ENCODE measurements at places on chromosomes 16 and 17.

DNA sequence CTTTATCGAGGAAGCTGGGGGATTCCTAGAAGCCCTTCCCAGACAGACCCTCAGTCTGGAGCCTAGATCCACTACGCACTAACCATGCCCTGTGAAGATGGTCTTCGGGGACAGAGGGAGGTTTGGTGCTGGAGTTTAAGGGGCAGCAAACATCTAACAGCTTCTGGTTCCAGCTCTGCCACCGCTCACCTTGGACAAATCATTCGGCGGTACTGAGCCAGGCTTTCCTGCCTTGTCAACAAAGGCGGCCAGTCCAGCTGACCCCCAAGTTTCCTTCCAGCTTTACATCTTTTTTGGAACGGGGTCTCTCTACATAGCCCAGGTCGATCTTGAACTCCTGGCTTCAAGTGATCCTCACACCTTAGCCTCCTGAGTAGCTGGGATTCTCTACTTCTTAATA is 369 bp upstream of the GJD3 start:
- no peak for DNase-seq

DNA sequence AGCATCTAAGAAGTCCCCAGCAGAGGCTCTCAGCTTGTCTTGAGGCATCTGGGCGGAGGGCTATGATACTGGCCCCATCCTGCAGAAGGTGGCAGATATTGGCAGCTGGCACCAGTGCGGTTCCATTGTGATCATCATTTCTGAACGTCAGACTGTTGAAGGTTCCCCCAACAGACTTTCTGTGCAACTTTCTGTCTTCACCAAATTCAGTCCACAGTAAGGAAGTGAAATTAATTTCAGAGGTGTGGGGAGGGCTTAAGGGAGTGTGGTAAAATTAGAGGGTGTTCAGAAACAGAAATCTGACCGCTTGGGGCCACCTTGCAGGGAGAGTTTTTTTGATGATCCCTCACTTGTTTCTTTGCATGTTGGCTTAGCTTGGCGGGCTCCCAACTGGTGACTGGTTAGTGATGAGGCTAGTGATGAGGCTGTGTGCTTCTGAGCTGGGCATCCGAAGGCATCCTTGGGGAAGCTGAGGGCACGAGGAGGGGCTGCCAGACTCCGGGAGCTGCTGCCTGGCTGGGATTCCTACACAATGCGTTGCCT is at the start of gene CIITA:
Gene CIITA (plus strand): TSS at position 404 of the 543 bp plus-strand sequence. CDS start 129 bp downstream, at position 533.
- DNase-seq, result peak; percentile 86

DNA sequence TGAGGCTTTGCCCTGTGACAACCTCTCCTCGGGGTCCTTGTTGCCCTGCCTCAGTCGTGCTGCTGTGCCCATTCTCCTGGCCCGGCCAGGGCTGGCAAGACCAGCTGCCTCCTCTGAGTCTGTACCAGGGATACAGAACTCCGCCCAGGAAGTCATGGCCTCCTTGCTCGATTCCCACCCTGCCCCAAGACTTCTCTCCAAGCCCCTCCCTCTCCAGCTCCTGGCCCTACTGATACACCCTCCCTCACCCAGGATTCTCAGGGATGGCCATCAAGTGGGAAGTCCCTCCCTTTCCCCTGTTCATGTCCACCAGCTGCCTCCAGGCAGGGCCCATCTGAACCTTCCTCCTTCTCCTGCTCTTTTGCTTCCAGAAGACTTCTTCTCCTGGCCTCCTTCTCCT is 11.2 kb upstream of the TMEM208 start:
- DNase-seq, result no peak

GRCh38 chr17:58054641-58055040 is 28.6 kb upstream of the DYNLL2 start:
- DNase-seq, result no peak

DNA sequence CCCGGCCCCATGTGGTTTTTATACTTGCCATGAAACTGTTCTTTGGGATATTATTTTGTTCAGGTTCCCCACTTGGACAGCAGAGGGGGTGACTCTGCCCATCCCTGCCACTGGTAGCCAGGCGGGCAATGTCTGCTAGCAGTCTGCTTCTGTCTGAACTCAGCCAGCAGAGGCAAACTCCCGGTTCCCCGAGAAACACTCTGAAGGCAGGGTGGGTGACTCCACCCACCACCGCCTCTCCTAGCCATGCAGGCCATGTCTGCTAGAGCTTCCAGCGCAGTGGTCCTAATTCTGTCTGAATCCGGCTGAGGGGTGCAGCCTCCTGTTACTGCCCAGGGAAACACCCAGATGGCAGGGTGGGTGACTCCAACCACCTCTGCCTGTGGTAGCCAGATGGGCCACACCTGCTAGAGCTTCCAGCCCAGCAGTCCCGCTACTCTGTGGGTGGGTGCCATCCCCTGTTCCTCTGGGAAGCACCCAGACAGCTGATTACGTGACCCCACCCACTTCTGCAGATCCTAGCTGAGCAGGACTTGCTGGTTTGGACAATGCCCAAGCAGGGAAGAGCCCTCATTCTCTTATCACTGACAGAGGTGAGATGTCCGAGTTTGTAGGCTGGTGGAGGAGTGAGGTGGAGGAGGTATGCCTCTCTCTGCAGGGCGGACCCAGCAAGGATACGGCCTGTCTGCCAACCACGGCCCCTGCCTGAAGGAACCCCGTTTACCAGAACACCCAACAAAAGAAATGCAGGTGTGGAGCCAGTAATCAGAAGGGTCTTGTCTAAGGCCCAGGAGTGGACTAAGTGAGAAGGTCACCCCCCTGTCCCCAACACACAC is 22.4 kb downstream of the NLRP1 start:
- no peak for DNase-seq
